Astrocyte (in vitro differentiated cells and primary cell): ENCODE measurements at places on chromosomes 13 and 19. TPM values are rescaled to one million over a fixed set of nuclear protein-coding genes. Genes with fewer than 3 reads are reported as not detected.
A peak's percentile ranks its signal among the peaks of the same experiment; 100 is the strongest.

- no peak for DNase-seq
These were observed 1.1 kb downstream of the SLC8A2 start for GRCh38 chr19:47470447-47471195.

DNA sequence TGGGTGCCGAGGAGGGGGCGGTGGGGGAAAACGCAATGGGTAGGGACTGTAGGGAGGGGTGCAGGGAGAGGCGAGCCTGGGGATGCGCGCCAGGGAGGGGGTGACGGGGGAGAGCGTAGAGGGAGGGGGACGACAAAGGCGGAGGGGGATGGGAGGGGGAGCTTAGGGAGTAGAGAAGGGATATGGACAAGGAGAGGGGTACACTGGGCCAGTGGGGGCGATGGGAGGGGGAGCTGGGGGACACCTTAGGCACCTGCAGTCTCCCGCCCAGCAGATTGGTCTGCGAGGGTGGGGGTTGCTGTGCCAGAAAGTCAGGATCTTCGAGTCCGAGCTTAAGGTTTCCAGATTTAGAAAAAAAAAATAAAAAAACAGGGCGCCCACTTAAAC, 15.7 kb downstream of the CCDC124 start:
- no peak for DNase-seq

GRCh38 chr19:39408392-39409207, 2.0 kb downstream of the ZFP36 start:
- DNase-seq, result no peak

DNA sequence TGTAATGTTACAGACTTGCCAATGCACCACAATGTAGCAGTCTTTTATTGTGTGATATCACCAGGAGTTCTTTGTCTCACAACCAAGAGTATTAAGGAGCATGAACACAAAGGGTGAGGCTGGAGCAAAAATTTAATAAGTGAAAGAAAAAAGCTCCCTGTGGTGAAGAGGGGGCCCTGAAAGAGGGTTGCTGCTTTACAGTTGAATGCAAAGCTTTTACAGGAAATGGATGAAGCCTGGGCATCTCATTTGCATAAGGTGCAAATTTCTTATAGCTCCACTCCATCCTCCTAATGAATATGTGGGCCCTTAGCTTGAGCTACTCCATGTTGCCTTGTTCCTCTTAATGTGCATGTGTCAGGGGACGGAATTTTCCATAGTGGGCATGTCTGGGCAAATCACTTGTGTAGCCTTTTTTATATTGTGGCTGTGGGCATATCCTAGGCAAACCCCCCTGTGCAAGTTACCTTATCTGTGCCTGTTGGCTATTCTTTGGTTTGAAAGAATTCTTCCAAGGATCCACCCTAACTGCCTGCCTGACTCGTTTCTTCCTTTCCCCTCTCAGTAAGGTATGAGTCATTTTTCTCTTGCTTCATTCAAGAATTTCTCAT, 45.3 kb upstream of the TRPC4 start:
- DNase-seq, result peak; percentile 11

DNA sequence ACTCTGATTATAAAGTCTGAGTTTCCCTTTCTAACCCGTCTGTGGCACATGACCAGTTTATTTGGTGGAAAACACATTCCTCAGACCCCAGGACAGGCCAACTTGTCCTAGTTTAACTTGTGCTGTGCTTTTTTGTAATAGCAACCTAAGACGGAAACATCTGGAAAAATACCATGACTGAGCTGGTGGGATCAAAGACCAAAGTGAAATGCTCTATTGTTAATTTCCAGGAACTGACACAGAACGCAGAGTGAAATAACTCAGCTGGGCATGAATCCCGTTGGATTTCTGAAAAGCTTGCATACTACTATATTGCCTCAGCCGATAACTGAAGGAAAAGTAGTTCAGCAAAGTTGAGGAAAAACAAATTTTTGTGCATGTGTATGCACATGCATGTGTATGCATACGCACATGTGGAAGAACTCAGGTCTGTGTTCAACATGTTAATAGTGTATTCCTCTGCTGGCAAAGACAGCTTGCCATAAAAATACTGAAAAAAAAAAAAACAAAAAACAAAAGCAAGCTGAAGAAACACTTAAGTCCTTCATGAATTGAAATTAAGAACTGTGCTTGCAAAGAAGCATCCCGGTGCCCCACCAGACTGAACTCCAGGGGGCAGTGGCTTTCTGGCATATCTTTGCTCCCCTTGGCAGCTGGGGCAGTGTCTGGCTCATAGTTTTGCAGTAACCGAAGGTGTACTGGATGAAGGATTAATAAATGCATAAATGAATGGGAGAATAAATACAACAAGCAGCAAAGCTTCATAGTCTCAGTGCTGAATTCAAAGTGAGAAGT, 187.8 kb downstream of the LHFPL6 start:
- DNase-seq, result no peak

- no peak for DNase-seq
These were observed 22.5 kb downstream of the DHRS12 start for GRCh38 chr13:51781246-51782022.

DNA sequence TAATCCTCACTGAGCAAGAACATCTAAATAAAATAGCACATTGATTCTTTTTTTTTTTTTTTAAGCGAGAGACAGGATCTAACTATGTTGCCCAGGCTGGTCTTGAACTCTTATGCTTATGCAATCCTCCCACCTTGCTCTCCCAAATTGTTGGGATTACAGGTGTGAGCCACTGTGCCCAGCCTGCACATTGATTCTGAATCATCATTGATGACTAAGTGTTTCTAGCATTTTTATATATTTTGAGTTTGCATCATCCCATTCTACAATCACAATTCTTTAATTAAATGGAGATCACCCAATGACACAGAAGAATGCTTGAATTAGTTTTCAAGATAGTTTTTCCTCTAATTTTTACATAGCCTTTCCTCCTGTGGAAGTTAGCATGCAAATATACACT, 354.1 kb downstream of the KLF5 start:
- DNase-seq, result no peak

DNA sequence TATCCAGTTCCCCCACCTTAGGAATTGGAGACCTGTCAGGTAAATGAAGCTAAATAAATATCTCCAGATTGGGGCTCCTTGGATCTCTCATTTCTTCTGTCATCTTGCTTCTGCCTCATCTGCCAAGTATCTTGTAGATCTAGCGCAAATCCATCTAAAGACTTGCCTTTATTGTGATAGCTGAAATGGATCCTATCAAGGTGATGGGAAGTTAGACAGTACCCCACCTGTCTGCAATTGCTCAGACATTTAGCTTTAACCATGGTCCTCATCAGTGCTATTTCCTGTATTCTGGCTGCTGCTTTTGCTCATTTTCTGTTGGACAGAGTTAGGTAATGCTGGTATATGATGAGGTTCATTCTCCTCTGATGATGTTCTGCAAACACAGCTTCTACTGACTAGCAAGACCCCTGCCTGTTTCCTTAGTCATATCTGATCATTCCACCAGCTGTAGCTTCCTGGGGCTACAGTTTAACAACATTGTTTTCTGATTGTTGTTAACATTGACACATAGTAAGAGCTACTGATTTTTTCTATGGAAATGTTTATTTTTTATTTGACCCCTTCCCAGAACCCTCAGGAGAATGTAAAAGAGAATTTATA, 340.0 kb downstream of the DCT start:
- peak; percentile 36 for DNase-seq

GRCh38 chr13:75495938-75496337, 14.0 kb upstream of the TBC1D4 start:
- peak; percentile 95 for DNase-seq

DNA sequence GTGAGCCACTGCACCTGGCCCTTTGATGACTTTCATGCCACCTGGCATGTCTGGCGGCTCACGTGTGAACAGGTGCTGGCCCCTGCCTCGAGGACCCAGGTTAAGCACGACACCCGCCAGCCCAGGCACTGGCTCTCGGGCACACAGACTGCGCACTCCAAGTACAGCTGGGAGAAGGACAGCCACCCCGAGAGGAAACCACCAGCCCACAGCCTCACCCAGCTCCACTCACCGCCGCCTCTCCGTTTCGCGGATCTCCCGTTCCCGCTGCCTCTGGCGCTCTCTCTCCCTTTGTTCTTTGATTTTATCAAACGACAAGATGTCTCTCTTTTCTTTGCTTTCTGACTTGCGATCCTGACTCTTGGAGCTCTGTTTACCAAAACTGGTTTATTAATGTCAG, 27.4 kb upstream of the TINCR start:
- DNase-seq, result no peak

GRCh38 chr19:10079031-10079453, 7.1 kb upstream of the SHFL start:
- no peak for DNase-seq

DNA sequence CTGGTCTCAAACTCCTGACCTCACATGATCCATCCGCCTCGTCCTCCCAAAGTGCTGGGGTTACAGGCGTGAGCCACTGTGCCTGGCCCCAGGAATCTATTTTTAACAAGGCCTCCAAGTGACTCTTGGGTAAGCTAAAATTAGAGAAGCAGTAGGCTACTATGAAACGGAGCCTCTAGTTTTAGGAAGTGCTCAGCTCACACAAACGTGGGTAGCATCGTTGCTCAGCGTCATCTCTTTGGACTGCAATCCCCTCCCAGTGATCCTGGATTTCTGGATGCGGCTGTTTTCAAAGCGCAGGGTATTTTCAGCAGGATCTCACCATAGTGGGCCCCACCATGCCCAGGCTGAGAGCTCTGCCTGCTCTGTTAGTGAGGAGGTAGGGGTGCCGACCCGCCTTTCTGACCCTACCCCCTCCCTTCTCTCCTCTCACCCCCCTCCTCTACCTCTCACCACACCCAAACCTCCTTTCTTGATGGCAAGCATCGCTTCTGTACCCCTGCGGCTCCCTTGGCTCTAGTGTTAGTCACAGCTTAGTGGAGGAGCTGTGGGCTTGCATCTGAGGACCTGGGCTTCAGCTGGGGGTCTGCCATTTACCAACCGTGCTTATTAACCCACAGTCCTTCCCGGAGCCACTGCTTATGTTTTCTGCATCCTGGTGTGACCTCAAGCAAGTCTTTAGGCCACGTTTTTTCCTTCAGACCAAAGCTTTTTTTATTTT, 34.2 kb downstream of the GJA3 start:
- DNase-seq, result no peak

DNA sequence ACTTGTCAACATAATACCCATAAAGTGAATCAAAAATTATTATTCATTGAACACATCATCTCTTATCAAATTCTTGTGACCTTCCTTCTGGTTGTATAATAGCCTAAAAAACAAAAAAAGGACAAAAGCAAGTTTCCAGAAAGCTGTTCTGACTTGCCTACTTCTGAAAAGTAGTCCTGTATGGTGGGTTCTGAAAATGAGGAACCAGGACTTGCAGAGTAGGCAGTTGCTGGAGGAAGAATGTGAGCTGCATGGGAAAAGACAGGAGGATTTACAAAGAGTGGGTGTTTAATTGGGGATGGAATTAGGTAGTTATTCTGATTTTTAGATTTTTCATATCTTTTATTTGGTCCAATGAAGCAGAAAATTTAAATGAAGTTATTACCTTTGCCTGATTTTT, 56.7 kb downstream of the RCBTB2 start:
- DNase-seq, result no peak

DNA sequence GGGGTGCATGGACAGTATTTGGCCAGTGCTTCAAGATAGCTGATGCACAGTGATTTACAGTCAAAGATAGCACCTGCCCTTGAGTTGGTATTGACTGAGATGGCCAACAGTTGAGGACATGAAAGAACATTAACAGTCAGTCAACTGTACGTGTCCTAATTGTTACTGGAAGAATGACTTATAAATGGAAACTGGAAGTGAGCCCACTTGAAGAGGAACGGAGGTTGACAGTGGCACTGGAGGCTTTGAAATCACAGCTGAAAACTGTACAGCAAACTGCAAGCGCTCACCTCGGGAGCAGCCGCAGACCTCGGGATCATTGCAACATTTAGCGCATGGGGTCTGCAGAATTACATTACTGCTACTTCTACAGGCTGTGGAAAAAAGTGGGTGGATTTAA, 77.1 kb downstream of the GGACT start:
- DNase-seq, result no peak

DNA sequence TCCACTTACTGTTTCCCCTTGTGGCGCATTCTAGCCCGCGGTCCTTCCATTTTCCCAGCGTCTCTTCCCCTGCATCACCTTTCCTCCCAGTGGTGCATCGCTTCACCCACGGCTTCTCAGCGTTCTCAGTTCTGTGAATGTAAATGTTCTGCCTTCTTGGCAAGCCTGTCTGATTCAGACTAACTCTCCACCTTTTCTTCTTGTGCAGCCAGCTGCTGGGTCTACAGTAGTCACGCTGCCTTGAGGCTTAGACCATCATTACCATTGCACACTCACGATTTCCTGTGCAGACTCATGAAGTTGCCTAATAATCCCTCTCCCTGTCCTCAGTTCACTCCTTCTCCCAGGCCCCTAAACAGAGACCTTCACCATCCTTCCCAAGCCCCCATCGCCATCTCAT, 75.0 kb downstream of the DHRS12 start:
- DNase-seq, result peak; percentile 83

DNA sequence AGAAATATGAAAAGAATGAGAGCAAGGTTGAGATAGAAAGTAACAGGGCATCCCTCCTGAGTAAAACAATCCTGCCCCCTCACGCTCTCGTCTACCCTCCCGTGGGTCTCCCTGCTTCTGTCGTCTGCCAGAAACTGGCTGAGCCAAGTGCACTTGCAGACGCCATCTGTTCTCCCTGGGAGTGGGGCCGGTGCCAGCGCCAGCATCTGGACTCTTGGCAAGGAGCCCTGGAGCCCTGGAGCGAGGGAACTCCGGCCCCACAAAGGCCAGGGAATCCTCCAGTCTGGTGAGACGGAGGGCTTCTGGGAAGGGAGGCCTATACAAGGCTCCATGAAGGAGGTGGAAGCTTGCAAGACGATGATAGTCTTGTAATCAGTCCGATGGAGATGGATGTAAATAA, 2.3 kb upstream of the TMEM91 start:
- peak; percentile 82 for DNase-seq

GRCh38 chr19:10557603-10558197, 8.1 kb downstream of the KRI1 start:
- DNase-seq, result no peak

DNA sequence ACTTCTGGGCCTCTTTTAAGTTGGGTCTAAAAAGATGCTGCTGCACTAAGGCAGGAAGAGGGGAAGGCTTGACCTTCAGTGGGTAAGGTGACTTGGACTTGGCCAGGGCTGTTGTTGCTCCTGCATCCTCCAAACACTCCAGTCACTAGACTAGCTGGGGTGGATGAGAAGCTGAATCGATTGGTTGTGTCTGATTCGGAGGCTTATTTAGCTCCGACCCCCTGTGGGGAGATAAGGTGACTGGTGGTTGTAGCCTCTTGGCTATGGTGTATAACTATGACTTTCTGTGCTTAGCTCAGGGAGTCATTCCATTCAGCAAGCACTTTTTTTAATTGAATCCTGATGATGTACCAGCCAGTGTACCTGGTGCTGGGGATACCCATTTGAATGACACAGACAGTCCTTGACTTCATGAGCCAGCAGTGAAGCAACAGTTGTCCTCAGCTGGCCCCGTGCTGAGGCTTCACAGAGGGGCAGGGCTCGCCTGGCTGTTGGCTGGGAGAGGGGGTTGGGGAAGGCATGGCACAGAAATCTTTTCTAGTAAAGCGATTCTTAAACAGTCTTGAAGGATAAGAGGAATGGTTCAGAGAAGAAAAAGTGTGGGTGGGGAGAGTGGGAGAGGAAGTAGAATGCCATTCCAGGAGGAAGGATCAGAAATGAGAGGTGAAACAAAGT, 9.9 kb downstream of the PCDH8 start:
- no peak for DNase-seq

- no peak for DNase-seq
These were observed 4.8 kb downstream of the SYT5 start for GRCh38 chr19:55175117-55175867.

- DNase-seq, result no peak
These were observed 3.8 kb upstream of the ZNF414 start for GRCh38 chr19:8517551-8518442.

Gene EBI3
- total RNA-seq, result 5.4 and 5.5 TPM in 2 replicates

Gene IRGC
- not detected in 2 replicates for total RNA-seq

Gene ZNF180
- 3.2 and 5.3 TPM in 2 replicates for total RNA-seq

Gene PDX1
- total RNA-seq, result not detected in 2 replicates

Gene EPN1
- 145 and 156 TPM in 2 replicates for total RNA-seq

Gene KANK3
- total RNA-seq, result 0.94 and 2.9 TPM in 2 replicates
